AG04450 (cell line): ENCODE measurements at places on chromosomes 7 and 10.
A peak's percentile ranks its signal among the peaks of the same experiment; 100 is the strongest.

DNA sequence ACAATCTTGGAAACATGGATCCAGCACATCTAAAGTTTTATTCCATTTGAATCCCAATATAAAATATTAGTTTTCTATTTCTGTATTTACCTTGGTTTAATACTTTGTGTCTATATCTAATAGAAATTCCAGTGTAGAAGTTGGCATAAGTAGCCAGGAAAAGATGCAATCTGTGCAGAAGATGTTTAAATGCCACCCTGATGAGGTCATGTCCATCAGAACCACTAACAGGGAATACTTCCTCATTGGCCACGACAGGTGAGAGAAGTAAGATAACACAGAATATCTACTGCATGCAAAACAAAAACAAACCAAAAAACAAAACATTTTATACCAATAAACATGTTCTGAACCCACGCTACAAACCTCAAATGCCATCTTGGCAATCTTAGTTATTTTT lies 15.7 kb downstream of the PLEKHS1 start:
- DNase-seq = no peak

- DNase-seq = no peak
These were observed 4.3 kb downstream of the HOXA10 start for GRCh38 chr7:27169658-27170425.

- no peak for DNase-seq
These were observed 336.0 kb upstream of the GALNT17 start for GRCh38 chr7:70795948-70796347.

GRCh38 chr7:130432886-130433285 lies 7.9 kb downstream of the CEP41 start:
- DNase-seq = no peak

DNA sequence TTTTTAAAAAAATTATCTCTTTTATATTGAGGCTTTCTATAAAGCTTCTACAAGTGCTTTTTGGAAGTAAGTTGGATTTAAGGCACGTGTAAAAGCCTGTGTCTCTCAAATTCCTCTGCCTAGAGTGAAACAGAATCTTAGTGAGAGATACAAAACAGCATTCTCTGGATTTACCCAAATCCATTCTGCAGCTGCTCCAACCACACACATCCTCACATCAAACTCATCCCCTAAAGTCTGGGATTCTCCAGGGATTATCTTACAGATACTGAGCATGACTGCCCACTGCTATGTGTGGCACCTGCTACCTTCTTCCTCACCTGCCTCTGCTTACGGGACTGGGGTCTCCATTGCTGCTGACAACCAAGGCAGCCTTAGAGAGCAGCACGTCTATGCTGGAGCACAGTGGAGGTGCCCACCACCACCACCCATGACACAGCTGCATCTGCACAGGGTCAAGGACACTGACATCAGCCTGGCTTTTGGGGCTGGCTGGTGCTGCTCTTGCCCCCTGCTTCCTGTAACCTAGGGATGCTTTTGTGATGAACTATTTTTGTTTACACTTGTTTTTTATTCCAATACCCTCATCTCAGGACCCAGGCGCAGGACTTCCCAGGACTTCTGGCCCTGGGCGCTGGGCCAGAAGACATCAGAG lies 139.2 kb upstream of the NAMPT start:
- DNase-seq = no peak

- peak; percentile 24 for DNase-seq
These were observed 560.5 kb upstream of the GALNT17 start for GRCh38 chr7:70571403-70571934.

GRCh38 chr7:112144284-112145059 lies 61.7 kb downstream of the DOCK4 start:
- DNase-seq = no peak

- DNase-seq = no peak
These were observed 2.4 kb downstream of the CH25H start for GRCh38 chr10:89204621-89205185.

GRCh38 chr7:131595699-131596098 lies 39.3 kb upstream of the PODXL start:
- no peak for DNase-seq

DNA sequence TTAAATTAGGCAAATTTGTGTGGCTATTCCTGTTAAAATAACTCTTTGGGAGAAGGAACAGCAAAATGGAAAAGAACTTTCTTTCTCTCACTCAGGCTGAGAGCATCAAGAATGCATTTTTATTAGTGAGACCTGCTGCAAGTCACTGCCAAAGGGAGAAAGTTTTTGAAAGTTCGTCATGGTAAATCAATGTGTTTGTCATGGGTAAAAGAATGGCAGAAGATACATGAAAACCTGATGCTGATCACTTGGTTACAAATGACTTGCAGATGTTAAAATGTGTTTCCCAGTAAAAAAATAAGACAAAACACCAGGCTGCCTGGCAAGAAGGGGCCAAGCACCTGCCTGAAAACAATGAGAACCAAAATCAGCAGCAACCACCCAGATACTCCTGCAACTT lies 484.7 kb upstream of the NRP1 start:
- DNase-seq = no peak

DNA sequence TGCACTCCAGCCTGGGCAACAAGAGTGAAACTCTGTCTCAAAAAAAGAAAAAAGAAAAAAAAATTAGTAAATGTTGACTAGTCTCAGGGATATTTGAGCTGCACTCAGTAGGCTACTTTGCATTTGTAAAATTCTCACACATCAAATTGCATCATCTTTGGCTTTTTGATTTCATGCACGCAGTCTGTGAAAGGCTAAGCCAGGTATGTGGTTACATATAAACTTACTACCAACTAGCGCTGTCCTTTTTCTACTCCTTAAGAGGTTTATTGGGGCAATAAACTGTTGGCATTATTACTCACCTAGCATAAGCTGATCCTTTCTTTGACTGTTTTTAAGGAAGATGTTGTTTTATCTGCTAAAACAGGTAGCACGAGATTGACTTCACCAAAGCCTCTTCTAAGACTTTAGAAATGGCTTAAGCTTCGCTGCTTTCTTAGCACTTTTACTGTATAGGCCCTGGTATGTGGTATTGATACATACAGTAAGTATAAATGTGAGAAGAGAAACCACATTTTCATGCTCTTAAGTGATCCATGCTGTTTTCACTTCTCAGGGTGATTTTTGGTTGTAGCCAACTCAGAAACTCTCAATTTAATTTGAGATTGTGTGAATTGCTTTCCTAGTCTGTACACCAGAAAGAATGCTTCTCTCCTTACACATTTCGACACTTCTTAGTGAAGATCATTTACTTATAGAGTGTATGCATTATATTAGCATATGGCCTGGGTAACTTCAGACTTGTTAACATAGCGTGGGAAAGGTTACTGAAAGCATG lies 323.9 kb downstream of the AUTS2 start:
- no peak for DNase-seq

DNA sequence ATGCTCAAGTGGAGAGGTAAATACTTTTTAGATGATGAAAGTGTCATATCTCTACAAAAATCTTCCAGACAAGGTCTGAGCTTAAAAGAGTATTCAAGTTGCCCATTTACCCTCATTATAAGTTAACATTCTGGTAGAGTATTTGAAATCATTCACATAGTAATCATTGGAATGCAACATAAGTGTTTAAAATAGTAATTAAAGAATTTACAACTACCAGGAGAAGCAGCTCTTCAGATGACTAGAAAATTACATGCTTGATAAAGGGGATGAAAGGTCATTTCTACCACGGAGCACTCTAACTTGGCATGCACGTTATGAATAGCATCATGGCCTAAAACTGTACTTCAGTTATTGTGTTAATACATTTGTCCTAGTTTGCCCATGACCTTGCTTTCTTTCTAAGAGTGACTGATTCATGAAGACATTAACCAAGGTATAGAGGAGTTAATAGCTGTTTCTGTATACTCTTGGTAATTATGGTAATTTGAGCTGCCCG lies 120.0 kb downstream of the SEMA3E start:
- DNase-seq = no peak

- DNase-seq = peak; percentile 20
These were observed 32.0 kb upstream of the PLEKHA1 start for GRCh38 chr10:122342293-122343134.

DNA sequence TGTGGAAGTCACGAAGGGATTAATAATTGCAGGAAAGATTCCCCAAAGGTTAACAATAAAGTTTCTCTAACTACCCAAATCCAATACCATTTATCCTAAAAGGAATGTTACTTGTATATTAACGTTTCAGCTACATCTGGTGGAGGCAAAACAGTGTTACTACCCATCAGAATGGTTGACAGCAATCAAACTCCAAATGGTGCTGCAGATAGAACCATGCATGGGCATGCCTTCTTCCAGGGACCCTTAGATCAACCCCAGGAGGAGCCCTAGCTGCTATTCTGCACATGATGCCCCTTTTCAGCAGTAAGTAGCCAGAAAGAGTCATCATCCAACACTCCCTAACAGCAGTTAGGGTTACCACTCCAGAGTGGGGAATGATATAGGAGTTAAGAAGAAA lies 336.3 kb downstream of the GRID1 start:
- DNase-seq = no peak

DNA sequence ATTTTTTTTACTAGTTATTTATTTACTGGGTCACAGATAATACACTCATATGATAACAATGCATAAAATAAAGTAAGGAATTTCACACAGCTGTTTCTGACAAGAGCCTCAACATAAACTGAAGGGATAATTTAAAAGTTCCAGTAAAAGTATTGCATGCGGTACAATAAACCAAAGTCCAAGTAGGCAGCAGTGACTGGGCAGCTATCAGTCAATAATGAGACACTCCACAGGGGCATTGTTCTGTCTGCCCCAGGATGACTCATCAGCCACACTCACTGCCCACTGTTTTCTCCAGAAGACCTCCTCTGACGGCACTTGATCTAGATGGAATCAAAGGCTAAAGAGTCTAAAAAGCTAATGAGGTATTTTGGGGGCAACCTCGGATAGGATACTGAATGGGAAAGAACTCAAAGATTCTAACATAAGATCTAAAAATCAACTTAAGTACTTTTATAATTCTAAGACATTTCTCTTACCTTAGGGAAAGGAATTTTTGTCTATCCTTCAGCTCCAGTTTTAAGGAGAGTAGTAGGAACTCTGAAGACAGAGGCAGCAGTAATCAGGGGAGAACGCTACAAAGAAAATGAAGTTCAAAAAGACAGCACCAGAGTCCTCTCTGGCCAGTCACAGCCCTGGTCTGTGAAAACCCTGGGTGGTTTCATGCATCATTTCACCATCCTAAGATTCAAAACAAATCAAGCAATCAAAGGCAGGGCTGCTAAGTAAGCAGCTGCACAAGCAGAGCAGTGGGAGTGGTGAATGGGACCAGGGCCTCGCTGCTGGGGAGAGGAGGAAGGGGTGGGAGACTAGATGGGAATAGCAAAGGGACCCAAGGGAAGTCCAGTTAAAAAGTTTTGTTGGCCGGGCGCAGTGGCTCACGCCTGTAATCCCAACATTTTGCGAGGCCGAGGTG lies 175.1 kb downstream of the AVL9 start:
- no peak for DNase-seq

- DNase-seq = no peak
These were observed 22.6 kb upstream of the PRTFDC1 start for GRCh38 chr10:24974976-24975375.

DNA sequence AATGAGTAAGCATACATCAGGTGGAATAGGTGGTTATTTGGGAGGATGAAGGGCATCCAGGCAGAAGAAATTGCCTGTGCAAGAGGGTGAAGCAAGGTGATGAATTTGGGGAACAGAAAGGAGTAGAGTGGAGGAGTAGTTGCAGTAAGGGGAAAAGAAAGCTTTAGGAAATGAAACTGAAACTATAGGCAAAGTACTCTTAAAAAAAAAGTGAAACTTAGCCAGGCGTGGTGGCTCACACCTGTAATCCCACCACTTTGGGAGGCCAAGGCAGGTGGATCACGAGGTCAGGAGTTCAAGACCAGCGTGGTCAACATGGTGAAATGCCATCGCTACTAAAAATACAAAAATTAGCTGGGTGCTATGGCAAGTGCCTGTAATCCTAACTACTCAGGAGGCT lies 17.6 kb downstream of the NUP205 start:
- no peak for DNase-seq

DNA sequence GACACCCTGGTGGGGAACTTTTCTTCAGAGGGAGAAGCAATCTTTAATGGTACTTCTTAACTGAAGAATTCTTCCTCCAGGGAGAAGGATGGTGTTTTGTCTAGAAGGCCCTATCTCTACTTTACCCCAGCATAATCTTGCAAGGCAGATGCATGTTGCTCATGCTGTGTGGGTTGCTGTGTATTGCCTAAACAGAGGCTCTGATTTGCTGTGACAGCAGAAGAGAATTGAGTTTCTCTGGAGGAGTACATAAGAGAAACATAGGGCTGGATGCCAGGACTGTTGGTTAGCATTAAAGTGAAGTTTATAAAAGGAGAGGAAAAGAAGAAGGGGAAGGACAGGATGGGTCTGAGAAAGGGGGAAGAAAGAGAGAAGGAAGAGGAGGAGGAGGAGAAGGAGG lies 248.1 kb upstream of the HPS1 start:
- no peak for DNase-seq

GRCh38 chr10:511849-512191 lies 177.6 kb downstream of the DIP2C start:
- DNase-seq = no peak

- DNase-seq = no peak
These were observed 55.4 kb downstream of the SLC37A3 start for GRCh38 chr7:140342727-140343514.

DNA sequence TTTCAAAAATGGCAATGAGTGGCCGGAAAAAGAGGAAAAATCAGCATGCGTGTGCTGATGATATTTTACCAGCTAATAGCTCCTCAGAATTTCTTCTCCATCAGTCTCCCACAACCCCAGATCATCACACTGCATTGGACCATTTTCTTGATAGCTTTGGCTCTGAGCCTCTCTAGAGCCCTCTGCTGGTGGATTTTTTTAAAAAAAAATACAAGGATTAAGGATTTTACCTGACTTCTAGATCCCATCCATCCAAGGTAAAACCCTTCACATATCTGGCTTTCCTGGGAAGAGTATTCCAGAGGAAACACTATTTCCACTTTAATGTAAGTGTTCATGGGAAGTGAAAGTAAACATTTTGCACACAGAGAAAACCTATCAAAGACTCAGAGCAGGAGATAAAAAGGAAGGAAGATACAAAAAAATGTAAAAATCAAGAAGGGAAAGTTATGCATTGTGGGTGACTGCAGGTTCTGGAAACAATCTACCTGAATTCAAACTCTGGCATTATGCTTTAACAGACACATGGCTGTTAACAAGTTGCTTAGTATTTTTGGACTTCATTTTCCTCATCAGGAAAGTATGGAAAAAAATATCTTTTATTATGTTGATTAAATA lies 380.9 kb downstream of the LRRTM3 start:
- no peak for DNase-seq

GRCh38 chr7:153920126-153920525 lies 132.1 kb upstream of the DPP6 start:
- DNase-seq = no peak
